ENCODE measurements at places on chromosomes 3 and 15.

- no peak for ATAC-seq
These were observed 158.0 kb downstream of the CLSTN2 start for GRCh38 chr3:140092848-140093536.

GRCh38 chr15:33145447-33145846, 49.1 kb downstream of the FMN1 start:
- ATAC-seq = no peak

- ATAC-seq = no peak
These were observed 2.1 kb upstream of the USP3 start for GRCh38 chr15:63502137-63502766.

GRCh38 chr3:23004971-23005370, 198.2 kb upstream of the UBE2E2 start:
- no peak for ATAC-seq

DNA sequence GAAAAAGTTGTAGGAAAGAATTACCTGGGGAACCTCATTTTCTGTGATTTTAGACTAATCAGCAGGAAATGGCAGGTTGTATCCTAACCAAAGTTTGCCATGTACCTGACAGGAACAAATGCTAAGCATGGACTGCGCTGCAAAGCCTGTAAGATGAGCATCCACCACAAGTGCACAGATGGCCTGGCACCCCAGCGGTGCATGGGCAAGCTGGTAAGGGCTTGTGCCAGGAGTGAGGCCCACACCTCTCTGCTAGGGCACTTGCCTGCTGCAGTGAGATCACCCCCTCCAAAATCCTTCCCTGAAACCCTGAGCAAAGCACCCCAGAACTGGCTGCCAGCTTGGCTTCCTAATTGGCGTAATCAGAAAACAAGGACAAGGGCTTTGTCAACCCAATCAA, 102.6 kb downstream of the STAC start:
- no peak for ATAC-seq
